ENCODE measurements at places on chromosomes 5 and 9. TPM values are rescaled to one million over a fixed set of nuclear protein-coding genes. Genes with fewer than 3 reads are reported as not detected.

DNA sequence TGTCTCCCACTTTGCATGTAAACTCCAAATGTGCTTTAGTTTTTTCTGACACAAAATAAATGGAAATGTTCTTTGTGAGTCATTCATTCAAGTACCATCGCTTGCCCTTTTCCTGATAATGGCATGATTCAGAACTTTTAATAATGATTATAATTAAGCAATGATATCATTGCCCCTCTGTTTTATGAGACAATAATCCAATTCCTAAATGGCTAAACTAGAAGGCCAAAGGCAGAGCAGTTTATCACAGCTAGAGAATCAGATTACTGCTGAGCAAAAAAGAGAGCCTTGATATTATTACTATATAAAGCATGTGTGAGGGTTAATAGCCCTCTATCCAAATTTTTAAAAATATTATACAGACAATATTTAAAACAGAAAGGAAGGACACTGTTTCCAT lies 484.2 kb upstream of the PTPRD start:
- no peak for DNase-seq

- peak; percentile 44 for DNase-seq
Measured at GRCh38 chr9:96158909-96159575, 142.9 kb downstream of the HSD17B3 start.

- peak; percentile 39 for DNase-seq
Measured at GRCh38 chr5:173884402-173885053, 3.6 kb upstream of the CPEB4 start.

DNA sequence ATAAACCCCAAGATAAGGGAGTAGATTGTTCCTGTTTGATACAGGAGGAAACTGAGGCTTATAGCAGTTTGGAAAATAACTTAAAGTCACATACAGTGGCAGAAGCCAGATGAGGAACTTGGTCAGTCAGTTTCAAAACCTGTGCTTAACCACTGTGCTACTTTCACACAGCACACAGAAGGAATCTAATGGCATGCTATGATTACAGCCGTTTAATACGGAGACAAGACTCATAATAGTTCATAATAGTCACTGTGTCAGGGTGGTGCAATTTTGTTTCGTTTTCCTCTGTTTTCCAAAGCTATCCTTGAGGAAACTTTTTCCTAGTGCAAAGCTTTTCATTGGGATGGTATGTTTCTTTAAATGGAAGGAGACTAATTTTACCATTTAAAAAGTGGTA lies 112.3 kb downstream of the GCNT1 start:
- DNase-seq, result no peak

PIP5K1B gene
- total RNA-seq, result not detected

DNA sequence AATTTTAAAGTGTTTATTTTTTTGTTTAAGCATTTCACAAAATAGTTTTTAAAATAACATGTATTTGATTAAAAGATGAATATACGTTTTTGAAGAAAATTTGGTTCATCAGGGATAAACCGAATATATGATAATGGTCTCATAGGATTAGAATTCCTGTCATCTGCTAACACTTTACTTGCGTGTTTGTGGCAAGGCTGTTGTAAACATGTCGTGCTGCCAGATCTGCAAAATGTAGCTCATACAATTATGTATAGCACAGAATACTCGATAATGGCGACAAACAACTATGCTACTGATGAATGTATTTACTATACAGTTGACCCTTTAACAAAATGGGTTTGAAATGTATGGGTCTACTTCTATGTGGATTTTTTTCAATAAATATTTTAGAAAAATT lies 7.2 kb upstream of the TXNDC8 start:
- DNase-seq, result no peak

DNA sequence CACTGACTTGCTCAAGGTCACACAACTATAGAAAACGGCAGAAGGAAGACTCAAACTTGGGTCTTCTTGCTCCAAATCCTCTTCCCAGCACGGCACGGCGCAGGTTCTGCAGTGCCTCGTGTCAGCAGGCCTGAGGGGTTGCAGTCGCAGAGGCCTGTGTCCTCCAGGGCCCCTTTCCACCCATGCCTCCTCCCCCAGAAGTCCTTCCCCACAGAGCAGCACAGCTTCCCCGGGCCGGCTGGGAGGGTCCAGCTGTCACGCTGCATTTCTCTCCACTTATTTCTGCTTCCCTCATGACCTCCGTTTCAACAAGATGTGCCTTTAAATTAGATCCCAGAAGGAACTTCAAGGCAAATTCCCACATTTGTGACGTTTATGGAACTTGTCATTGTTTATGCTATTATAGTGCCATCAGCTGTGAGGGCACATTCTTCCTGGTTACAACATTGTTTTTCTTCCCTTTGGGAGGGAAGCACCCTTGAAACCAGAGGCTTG lies 148.4 kb downstream of the C5orf15 start:
- no peak for DNase-seq

DOCK8 gene
- 4.0 TPM for total RNA-seq

ANKRD34B gene
- total RNA-seq, result not detected

GRCh38 chr5:144122641-144123040 lies 47.8 kb downstream of the YIPF5 start:
- DNase-seq, result no peak

MELK gene
- total RNA-seq, result 22.0 TPM

DNA sequence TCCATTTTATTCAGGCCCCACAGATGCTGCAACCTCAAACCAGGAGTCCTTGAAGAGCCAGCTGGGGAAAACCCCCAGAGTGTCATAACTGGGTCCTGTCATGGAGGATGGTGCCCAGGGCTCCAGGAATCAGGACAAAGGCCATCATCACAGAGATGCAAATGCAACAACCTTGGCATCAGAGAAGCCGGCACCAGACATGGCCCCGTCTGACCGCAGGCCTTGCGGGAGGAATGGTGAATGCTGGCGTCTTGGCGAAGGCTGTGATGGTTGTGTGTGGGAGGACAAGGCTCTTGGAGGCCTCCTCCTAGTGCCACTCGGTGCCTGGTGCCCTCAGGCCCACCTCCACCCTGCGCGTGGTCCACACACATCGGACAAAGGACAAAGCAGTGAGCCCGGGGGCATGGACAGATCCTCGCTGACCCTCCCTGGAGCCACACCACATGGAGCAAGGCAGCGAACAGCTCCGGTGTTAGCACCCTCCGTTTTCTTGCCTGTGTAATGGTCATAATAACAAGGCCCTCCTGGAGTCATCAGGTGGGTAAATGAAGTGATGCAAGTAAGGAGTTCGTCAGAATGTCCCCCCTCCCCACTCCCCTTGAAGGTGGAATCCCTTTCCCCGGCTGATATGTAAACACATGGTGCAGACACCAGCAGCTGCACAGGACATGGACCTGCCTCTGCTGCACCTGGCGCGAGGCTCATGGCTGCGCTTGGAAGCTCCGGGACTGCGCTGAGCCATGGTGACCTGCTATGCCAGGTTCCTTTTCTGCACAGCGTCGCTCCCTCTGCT lies 380.7 kb downstream of the IRX2 start:
- no peak for DNase-seq

SCAI gene
- total RNA-seq, result 7.7 TPM

DNA sequence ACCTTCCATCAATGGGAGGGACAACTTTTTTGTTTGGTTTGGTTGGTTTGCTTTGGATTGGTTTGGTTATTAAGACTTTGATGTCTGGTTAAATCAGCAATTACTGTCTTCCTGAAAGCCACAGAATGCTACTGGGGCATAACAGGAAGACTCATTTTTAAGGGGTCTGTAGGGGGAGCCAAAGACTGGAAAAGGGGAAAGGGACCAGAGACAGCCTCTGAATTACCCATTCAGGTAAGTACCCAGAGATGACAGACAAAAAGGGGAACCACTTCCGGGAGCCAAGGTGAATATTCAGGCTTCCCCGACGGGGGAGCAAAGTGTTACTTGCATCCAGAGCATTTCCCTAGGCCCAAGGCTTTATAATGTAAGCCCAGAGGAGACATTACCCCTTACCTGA lies 4.6 kb upstream of the FEM1C start:
- DNase-seq, result no peak

TRAF1 gene
- 1.0 TPM for total RNA-seq

WDR38 gene
- total RNA-seq, result not detected

NUTM2G gene
- total RNA-seq, result not detected

DNA sequence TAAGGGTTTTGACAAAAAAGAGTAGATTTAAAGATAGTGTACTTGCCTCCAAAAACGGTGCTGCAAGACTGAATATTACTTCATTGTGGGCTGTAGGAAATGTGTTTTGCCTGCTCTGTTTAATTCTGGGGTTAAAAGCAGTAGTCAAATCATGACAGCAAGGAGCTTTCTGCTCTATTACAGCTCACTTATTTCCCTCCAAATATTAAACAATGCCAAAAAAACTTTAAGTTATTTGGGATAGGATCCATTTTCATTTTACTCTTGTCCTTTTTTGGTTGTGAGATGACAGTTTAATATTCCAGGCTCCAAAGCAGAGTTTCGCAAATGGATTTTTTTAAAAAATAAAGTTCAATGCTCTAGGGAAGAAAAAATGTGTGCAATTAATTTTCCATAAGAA lies 340.4 kb upstream of the RGMB start:
- no peak for DNase-seq

MEIKIN gene
- not detected for total RNA-seq

DNA sequence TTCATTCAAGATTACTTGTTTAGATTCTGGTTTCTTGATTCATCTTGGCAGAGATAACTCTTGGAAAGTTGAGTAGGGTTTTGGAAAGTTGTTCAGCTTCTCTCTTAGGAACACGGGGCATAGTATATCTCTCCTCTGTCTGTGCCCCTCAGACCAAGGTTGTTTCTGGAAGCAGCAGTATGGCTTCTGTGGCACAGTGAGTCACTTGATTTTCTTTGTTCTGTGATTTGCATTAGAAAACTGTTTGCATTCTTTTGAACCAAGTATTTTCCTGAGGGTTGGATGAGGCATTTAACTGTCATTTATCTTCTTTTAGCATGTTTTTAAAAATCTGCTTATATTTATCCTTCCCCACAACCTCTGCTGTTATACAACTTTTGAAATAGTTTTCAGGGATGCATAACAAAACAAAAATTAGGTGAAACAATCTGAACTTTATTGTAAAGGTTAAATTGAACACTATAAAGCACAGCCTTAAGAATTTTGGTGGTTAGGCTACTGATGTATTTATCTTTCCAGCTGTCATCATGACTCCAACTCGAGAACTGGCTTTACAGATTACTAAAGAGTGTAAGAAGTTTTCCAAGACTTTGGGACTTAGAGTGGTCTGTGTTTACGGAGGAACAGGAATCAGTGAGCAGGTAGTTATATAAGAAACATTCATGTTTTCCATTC lies 26.5 kb downstream of the DDX46 start:
- DNase-seq, result no peak

GRCh38 chr9:69180670-69181069 lies 6.6 kb downstream of the TJP2 start:
- DNase-seq, result peak; percentile 98

ZNF883 gene
- 7.8 TPM for total RNA-seq

DNA sequence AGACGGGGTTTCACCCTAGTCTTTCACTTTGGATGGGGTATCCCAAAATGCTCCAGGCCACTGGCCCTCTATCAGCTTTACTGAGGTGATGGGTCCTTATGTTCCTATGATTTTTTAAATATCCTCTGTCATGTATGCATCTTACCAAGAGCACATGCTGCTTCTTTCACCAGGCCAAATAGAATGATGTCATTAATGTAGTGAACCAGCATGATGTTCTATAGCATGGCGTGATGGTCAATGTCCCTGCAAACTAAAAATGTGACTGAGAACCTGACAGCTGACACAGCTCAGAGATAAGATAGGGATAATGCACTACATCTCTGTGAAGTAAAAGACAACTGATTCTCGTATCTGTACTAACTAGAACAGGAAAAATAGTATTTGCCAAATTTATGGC lies 103.6 kb downstream of the SLC1A3 start:
- DNase-seq, result no peak

CAMK2A gene
- total RNA-seq, result 0.37 TPM

GRCh38 chr5:100899675-100900074 lies 3.4 kb downstream of the ST8SIA4 start:
- no peak for DNase-seq

DNA sequence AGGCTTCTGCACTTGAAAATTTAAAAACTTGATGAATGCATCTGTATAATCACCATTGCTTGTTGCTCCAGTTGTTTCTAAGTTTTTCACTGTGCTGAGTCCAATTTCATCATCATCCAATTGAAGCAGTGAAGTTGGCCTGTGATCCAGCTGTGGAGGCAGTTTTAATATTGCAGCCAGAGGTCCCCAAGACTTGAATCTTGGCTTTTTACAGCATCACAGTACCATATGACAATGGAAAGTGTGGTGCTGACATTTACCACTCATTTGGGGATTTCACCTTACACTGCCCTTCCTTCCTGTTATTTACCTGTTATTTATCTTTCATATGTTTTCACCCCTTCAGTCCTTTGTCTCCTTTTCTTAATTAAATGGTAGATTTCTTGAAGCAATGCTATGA lies 76.2 kb upstream of the SPIN1 start:
- DNase-seq, result no peak

DNA sequence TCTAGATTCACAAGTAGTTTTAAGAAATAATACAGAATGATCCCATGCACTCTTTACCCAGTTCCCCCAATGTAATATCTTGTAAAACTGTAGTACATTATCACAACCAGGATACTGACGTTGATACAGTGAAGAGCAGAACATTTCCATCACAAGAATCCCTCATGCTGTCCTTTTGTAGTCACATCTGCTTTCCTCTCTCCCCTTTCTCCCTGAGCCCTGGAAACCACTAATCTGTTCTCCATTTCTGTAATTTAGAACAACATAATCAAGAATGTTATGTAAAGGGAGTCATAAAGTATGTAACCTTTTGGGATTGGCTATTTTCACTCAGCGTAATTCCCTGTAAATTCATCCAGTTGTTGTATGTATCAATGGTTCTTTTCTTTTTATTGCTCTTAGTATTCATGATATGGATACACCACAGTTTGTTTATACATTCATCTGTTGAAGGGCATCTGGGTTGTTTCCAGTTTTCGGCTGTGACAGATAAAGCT lies 61.1 kb downstream of the ERCC6L2 start:
- no peak for DNase-seq

DNA sequence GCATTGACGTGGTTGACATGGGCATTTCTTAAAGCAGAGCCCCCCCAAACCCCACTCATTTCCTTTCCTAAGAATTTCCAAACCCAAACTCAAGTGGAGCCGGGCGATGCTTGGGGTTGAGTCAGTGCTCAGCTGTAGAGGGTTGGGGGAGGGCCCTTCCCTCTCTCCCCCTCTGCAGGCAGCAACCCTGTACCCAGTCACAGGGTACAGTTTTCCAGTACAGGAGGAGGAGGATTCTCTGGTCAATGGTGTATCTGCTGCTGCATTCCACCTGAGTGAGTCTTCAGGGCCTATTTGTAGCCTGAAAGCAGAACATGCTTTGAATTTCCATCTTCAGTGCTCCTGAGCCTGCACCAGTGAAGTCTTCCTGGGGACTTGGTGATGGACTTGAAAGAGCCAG lies 55.8 kb downstream of the ENTREP1 start:
- no peak for DNase-seq

PCDHGB2 gene
- total RNA-seq, result 1.3 TPM

GRCh38 chr5:133508845-133509741 lies 103.2 kb downstream of the FSTL4 start:
- no peak for DNase-seq

DNA sequence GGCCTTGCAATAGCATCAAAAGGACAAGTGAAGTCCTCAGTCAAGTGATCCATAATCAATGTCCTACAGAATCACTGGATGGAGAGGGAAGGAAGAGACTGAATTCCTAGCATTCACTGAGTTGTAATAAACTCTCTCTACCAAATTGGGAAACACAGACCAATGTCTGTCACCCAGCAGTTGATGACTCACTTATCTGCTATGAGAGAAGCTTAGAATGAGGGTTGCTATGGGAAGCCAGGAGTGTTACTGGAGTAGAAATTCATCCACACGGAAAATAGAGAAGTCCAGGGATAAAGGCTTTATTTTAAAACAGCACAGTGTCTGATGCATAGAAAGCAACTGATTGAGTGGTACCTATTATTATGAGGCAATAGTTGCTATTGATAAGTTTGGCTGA lies 407.4 kb downstream of the BRINP1 start:
- DNase-seq, result peak; percentile 54
